SK-MEL-5 (cell line): ENCODE measurements at places on chromosomes 2 and 18. TPM values are rescaled to one million over a fixed set of nuclear protein-coding genes. Genes with fewer than 3 reads are reported as not detected.

LOXHD1 gene
- not detected in 2 replicates for total RNA-seq

GRCh38 chr2:94869131-94869530 is 2.1 kb upstream of the TEKT4 start:
- no peak for DNase-seq

DNA sequence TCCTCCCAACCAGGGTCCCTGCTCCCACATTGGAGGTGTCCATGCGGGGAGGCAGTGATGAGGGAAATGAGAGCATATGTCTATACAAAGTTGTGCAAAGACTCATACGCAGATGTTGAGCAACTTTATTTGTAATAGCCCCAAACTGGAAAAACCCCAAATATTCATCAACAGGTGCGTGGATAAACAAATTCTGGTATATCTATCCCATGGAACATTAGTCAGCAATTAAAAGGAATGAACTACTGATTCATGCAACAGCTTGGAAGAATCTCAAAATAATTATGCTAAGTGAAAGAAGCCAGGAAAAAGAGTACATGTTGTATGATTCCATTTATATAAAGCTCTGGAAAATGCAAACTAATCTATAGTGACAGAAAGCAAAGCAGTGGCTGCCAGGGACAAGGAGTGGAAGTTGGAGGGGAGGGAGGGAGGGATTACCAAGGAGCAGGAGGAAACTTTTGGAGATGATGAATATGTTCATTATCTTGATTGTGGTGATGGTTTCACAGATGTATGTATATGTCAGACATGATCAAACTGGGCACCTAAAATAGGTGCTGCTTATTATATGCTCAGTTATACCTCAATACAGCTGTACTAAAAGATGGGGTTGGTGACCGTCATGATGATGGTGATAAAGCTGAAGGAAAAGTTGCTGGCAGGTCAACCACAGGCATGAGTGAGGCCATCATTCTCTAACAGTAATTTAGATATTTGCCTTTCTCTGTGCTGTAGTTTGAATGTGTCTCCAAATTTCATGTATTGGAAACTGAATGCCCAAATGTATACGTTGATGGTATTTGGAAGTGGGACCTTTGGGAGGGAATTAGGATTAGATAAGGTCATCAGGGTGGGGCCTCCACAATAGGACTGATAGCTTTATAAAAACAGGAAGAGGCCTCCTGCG is 270.9 kb downstream of the CYP26B1 start:
- no peak for DNase-seq

TNS1 gene
- total RNA-seq, result 1.8 and 2.2 TPM in 2 replicates

METAP1D gene
- 7.6 and 10.8 TPM in 2 replicates for total RNA-seq

- DNase-seq, result no peak
These were observed 819.1 kb upstream of the FSHR start for GRCh38 chr2:49973436-49973835.

GRCh38 chr18:23609390-23610023 is 23.2 kb upstream of the NPC1 start:
- no peak for DNase-seq

DNA sequence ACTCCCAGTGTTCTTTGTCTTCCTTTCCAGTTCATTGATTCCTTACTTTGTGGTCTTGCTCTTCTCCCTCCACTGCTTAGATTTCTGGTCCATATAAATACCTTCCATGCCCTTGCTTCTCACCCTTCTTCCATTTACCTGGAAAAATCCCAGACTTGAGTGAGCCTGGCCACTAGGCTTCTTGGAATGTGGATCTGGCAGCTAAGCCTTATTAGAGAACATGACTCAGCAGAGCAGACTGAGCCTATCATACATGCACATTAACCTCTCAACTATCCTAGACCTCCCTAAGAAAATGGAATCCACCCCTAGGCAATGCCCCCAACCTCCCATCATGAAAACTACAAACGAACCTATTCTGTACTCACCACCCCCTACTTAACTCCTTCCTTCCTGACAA is 127.7 kb downstream of the RHBDD1 start:
- DNase-seq, result no peak

DNA sequence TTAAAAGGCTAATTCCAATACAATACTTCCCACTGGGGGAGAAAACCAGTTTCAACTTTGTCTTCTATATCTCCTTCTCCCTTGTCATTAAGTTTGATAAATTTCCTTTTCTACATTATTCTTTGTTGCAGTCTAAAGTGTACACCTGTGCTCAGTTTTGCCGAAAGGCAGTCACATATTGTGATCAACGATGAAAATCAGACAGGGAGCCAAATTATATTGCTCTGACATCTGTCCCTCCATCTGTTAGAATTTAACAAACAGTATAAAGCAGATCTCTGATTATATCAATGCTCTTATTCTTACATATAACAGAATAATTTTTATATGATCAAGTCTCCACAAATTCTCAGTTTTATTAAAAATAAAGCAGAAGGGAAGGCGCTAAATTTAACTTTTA is 496.7 kb downstream of the NRXN1 start:
- DNase-seq, result no peak

DNA sequence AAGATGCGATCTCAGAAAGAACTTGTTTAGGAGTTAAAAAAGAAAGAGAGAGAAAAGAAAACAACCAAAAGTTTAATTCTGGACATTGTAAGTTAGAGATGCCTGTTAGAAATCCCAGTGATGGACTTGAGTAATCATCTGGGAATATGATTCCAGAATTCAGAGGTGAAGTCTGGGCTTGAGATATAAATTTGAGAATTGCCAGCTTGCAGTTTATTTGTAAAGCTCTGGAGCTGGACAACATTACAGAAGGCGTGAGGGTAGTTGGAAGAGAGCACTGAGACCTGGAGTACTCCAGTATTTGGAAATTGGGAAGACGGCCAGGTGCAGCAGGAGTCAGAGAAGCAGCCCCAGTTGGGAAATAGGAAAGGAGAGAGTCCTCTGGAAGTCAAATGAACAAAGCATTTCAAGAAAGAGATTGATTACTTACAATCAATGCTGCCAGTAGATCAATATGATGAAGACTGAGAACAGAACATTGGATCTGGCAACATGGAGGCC is 128.8 kb upstream of the ARHGAP28 start:
- DNase-seq, result no peak

DNA sequence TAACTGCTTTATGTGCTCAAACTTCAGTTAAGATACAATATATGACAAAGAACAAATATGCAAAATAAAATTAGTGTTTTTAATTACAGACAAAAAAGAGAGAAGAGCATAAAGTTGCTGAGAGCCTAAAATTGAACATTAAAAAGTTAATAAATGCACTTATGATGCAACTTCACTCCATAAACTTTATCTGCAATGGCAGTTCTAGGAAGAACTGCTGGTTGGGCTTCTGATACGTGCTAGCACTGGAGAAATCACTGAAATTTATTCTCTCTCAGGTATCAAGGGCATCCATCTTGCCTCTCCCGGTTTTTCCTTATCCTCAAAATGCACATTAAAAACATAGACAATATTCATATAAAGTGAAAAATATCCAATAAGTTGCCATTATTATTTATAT is 35.7 kb downstream of the MYO3B start:
- no peak for DNase-seq

HOXD1 gene
- 9.8 and 10.3 TPM in 2 replicates for total RNA-seq

TUBB6 gene
- total RNA-seq, result 32.2 and 33.5 TPM in 2 replicates

- DNase-seq, result peak; percentile 13
These were observed 125.9 kb downstream of the ACOXL start for GRCh38 chr2:110858135-110858725.

DNA sequence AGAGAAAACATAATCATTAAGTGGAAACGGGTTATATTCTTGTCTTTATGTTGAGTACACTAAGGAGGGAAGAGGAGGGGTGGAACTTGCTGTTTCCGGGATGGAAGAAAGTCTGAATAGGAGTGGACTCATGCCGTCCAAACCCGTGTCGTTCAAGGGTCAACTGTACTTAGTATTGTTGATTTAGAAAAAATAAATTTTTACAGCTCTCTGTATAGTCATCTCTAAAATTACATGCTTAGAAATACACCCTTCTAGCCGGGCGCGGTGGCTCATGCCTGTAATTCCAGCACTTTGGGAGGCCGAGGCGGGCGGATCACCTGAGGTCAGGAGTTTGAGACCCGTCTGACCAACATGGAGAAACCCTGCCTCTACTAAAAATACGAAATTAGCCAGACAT is 29.4 kb downstream of the RIF1 start:
- DNase-seq, result no peak

EFR3B gene
- 7.9 and 10.1 TPM in 2 replicates for total RNA-seq

DNA sequence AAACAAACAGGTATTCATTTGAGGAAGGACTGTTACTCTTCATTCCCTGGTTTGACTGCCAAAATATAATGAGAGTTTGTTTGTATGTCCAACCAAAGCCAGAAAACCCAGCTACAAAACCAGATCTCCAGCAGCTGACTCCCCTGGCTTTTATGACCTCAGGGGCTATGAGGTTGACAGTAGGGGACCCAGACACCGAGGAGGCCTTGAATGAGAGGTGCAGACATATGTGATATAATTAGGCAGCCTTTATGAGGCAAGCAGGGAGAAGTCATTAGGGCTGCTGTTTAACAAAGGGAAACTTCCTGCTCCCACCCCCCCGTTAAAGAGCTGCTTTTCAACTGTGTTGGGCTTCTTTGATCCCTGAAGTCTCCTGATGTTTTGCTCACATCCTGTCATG is 236.7 kb downstream of the SLC4A3 start:
- no peak for DNase-seq

DNA sequence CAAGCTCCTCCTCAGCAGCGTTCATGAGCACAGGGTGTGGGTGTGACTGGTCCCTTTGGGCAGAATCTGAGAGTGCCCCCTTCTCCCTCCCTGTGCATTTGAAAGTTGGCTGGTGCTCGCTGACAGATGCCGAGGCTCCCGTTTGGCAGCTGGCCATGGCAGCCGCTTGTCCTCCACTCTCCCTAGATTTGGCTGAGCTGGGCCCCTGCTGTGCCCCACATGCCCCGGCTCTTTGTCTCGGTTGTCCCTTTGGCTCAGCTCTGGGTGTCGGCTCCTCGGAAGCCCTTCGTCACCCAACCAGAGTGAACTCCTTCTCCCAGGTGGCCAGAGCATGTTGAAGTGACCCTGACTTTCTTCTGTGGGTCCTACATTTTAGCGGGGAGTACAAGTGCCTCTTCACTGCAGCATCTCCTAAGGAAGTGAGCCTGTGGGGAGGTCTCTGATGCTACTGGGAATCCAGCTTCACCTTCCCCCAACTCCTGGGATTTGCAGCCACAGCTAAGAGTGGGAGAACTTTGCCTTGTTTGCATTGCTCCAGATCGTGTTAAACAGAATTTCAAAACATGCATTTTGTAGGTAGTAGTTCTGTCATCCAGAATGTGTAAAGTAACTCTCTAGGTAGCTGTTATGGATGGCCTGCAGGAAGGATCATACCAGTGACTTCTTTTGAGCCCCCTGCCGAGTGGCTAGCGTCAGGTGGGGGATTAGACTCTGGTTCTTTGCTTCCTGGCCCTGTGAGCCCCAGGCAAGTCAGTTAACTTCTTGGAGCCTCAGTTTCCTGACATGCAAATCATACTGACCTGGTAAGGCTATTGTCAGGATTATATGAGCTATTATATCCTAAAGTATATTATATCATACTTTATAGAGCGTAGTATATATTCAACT is 24.2 kb downstream of the HPCAL1 start:
- no peak for DNase-seq

- no peak for DNase-seq
These were observed 87.6 kb downstream of the CDC42EP3 start for GRCh38 chr2:37583867-37584266.
